ENCODE measurements at places on chromosomes 12 and 14. TPM values are rescaled to one million over a fixed set of nuclear protein-coding genes. Genes with fewer than 3 reads are reported as not detected.

GRCh38 chr12:47207340-47207717 is 127.6 kb upstream of the AMIGO2 start:
- no peak for DNase-seq

DNA sequence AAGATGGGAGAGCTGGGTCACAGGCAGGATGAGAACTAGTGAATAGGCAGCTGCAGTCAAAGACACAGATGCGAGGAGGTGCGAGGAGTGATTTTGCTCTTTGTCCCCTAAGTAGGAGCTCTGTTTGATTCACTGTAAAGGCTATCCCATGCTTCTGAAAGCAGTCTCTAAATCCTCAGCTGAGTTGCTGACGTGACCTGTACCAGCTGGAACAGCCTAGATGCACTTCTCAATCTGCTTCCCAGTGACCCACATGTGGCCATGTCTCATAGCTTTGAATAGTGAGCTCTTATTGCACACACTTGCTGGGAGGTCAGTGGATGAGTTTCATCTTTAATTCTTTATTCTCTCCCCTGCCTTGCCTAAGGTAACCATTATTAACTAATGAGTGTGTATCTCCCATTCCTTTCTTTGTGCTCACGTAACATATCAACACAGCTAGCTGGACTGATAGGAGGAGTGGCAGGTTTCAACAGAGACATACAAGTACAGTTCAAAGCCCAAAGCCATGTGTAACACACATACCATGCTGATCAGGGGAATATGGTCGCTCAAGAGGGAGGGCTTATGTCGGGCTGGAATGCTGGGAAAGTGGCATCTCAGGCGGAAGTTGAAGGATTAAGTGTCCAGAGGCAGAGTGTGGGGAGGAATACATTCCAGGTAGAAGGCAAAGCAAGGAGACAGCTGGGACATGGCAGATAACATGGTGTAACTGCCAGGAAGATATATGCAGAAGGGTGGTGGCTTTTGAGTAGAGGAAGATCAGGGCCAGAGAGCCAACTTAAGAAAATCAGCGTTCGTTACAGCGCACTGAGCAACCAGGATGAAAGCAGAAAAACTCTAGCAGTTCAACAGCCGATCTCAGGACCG is 15.4 kb upstream of the YY1 start:
- DNase-seq = no peak

DNA sequence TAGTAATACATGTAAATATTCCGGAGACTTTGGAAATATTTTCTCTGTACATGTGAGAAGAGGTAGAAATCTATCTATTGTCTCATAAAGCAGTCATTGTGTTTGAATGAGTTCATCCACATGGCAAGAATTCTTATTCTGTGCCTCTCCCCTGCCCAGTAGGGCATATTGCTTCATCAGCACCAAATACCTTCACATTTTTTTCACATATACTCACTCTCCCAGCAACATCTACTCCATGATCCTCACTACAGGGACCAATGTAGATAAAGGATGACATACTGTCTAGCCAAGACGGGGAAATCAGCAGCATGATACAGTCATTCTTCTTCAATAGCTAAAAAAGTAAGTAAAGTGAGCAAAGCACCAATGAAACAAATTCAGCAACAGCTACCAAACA is 1.3 kb upstream of the TAS2R14 start:
- DNase-seq = no peak

GRCh38 chr12:66947119-66947518 is 268.2 kb upstream of the GRIP1 start:
- no peak for DNase-seq

DNA sequence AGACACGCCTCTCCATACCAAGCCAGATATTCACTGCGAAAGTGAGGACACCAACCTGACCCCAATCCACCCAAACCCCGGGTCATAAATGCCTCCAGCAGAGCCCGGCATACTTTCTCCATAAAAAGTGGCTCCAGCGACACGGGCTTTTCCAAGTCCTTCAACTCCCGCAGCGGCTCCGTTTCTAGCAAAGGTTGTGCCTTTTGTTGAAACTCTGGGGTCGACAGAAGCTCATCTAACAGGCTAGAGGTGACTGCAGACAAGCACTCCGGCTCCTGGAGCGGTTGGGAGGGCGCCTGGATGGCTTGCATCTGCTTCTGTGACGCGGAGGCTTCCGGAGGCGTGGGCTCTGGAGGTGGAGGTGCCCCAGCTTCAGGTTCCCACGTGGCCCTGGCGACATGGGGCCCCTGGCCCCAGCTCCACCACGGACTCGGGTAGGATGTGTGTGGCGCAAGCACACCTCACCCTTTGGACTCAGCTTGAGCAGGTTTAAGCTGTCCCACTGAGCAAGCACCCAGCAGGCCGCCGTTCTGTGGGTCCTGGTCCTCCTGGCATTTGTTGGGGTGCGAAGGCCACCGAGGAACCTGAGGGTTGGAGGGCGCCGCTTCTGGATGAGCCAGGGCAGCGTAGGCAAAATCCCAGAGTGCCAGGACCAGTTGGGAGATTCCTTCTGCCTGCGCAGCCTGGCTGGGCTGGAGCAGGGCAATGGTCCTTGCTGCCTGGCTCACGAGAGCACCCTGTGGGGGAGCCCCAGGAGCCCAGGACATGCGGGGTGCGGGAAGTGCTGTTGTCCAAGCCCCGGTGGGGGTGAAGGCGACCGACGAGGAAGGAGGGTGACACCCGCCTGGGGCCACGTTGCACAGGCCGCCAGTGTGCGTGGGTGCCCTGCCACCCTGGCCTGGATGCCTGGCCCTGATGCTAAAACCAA is 186.3 kb downstream of the ALG10 start:
- DNase-seq = no peak

DNA sequence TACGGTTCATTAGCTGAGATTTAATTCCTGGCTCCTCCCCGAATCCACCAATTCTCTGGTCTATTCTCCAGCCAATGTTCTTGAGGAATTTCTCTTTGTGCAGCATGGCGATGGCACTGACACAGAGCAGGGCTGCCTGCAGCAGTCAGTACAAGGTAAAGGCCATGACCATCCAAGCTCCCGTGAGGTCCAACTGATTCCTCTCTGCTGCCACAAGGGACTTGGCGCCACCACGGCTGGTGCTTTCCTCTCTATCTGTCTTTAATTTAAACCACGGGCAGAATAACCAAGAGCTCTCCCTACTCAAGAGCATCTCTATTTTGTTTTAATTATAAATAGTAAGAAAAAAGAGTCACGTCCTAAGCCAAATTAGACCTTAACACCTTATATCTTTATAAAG is 12.1 kb downstream of the TMEM116 start:
- DNase-seq = no peak

- DNase-seq = no peak
These were observed 42.1 kb downstream of the SEC23A start for GRCh38 chr14:39060818-39061437.

GRCh38 chr12:79844693-79845092 is 90.2 kb downstream of the PPP1R12A start:
- DNase-seq = no peak

GRCh38 chr14:103724116-103724515 is 8.5 kb downstream of the ZFYVE21 start:
- DNase-seq = no peak

GRCh38 chr14:99158150-99158549 is 113.8 kb downstream of the BCL11B start:
- no peak for DNase-seq

The GAS2L3 gene
- polyA plus RNA-seq = 20.1 TPM

The ADCY6 gene
- 118 TPM for polyA plus RNA-seq

The RASSF9 gene
- 14.5 TPM for polyA plus RNA-seq

The C14orf132 gene
- polyA plus RNA-seq = 32.2 TPM

The KRT7 gene
- polyA plus RNA-seq = 62.3 TPM

The NXPH4 gene
- polyA plus RNA-seq = 3.9 TPM
